ENCODE measurements at places on chromosomes 2 and 18. TPM values are rescaled to one million over a fixed set of nuclear protein-coding genes. Genes with fewer than 3 reads are reported as not detected.

CRYBA2 gene
- 5.5 TPM for total RNA-seq

EDAR gene
- total RNA-seq = 1.1 TPM

SGPP2 gene
- total RNA-seq = 54.0 TPM

GDF7 gene
- 0.11 TPM for total RNA-seq

FAM237A gene
- total RNA-seq = not detected

DNAJC5G gene
- not detected for total RNA-seq

ADRA2B gene
- 0.90 TPM for total RNA-seq

ANKRD62 gene
- 0.40 TPM for total RNA-seq

KATNAL2 gene
- total RNA-seq = 2.2 TPM
